ENCODE measurements at places on chromosomes 6 and 20.
A peak's percentile ranks its signal among the peaks of the same experiment; 100 is the strongest.

DNA sequence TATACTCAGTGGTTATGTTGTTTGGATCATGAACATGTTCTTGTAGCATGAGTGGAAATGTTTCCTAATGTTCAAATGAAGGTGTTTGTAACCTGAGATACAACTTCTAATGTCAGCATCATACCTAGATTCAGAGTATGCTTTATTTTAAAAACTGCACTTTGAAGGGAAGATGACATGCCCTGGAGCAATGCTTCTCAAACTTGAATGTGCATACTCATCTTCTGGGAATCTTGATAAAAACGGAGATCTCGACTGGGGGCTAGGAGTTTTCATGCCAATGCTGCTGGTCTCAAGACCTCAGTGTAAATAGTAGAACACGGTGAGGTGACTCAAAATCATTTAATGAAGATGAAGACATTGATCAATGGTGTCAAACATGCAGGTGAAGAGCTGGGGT lies 440.0 kb upstream of the NOX3 start:
- DNase-seq: no peak

GRCh38 chr20:7843613-7844012 lies 96.6 kb downstream of the HAO1 start:
- no peak for DNase-seq

DNA sequence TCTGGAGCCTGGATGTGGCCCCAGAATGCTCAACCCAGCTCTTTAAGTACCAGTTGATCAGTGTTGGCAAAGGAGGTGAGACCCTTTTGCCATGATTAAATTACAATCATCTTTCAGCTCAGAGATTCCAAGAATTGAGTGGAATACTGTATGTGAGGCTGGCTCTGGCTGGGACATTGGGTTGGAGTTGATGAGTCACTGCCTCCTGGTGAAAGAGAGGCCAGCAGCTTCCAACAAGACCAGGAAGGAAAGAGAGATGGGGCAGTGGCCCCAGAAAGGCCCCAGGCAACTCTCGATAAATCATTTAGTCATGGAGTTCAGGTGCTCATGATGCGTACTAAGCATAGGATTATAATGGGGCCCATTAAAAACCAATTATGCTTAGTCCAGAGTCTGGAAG lies 2.1 kb downstream of the TGM6 start:
- no peak for DNase-seq

GRCh38 chr20:62143081-62143956 lies at the start of the genes PSMA7 and SS18L1:
PSMA7 (minus strand) TSS chr20:62143394; CDS start chr20:62143303, 91 bp downstream.
SS18L1 (plus strand) TSS chr20:62143769; CDS start chr20:62143821, 52 bp downstream.
- DNase-seq: peak; percentile 66

DNA sequence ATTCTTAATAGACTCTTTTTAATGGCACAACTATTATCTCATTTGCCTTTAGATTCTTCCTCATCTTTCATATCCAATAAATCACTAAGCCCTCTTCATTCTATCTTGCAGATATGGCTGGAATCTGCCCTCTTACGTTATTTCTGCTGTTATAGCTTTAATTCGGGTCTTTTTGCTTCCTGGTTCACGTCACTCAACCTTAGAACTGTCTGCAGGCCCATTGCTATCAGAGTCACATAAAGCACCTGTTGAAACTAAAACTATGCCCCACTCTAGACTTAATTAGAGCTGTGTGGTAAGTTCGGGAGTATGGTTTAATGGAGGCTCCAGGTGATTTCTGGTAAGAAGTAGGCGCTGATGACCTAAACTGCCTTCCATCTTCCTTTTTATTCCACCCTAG lies 988 bp downstream of the QRSL1 start:
- no peak for DNase-seq

DNA sequence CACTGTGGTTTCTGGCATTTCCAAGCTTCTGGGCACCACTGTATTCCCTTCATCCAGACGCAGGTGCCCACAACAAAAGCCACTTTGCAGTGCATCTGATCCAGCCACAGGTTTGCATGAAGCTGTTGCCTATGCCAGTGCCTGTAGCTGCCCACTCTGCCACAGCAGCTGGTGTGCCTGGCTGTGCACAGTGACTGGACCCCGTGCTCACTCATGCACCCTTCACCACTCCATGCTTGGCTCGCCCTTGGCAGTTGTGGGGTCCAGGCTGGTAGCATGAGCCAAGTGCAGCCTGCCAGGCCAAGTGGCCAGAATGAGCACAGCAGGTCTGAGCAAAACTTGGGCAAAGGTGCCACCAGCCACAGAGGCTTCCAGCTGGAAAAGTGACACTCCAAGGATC lies 42.7 kb downstream of the SEL1L2 start:
- DNase-seq: no peak

DNA sequence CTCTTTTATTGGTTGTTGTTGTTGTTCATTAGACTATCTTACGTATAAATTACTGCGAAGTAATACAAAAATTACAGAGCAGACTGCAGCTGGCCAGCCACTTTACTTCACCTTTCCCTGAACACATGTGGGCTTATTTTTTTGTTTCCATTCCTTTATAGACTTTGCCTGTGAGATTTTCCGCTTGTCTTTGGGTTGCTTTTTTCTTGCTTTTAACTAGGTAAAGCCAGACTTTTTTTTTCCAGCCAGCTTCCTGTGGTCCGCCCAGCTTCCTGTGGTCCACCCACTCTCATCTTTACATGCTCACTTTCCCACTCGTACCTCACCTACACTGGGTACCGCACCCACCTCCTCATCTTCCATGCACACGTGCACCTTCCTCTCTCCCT lies 79.0 kb downstream of the IPCEF1 start:
- no peak for DNase-seq

DNA sequence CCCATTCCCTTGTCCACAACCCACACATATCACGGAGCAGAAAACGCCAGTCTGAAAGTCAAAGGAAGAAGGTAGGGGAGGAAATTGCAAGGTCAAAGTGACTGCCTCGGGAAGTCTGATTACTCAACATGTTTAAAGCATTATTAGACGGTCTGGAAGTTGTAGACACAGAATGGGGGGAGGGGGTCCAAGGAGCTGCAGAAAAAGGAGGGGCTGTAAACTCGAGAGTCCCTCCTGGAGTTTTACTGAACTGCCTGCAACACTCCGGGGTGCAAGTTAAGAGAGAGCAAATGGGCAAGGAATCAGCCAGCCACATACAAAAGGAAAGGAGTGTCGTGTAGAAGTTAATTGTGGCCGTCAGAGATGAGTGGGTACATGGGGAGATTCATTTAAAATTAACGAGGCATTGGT lies 417.7 kb upstream of the JARID2 start:
- DNase-seq: no peak

DNA sequence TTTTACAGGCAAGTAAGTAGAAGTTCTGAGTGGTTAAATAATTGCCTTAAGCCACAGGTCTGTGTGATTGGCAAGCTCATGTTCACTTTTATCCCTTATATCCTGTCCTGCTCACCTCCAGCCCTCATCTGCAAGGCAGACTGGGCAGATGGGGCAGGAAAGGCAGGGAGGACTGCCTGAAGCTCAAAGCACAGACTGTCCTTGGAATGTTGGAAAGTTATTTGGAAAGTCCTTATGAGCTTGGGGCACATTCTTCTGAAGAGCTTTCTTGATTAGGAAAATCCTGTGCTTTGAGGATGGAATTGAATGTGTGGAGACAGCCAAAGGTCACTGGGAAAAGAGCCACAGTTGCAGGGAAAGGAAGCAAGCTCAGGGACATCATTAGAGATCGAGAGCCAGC lies 48.9 kb upstream of the STK35 start:
- no peak for DNase-seq

DNA sequence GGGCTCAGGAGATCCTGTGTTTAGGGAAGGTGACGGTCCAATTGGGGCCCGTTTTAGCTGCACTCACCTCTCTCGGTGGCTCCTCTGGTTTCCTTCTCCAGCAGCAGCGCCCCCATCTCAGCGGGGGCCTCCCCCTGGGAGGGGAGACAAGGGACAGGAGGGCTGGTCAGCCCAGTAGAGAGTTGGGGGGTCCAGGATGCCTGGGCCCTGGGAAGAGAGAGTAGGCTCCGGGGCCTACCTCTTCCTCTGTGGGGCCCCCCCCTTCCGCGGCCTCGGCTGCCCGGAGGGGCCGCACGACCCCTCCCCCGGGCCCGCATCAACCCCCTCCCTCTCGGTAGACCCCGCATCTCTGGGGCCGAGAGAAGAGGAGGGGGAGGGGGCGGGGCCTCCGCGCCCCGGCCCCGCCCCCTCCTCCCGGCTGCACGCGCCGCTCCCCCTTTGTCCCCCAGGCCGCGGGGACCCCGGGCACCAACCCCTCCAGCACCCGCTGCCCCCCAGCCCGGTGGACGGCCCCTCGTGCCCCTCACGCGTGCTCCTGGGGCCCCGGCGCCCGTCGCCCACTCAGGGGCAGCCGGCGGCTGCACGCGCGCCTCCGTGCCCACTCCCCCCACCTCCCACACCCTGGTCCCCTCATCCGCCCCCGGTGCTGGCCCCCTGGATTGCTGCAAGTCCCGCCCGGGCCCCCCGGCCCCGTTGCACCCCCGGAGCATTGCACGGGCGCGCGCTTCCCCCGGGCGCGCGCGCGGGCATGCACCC lies 464 bp downstream of the EHMT2 start:
- no peak for DNase-seq

- no peak for DNase-seq
These were observed 18.8 kb downstream of the EFCAB8 start for GRCh38 chr20:32877507-32877906.

- no peak for DNase-seq
These were observed 31.9 kb upstream of the PSMF1 start for GRCh38 chr20:1086277-1087213.

DNA sequence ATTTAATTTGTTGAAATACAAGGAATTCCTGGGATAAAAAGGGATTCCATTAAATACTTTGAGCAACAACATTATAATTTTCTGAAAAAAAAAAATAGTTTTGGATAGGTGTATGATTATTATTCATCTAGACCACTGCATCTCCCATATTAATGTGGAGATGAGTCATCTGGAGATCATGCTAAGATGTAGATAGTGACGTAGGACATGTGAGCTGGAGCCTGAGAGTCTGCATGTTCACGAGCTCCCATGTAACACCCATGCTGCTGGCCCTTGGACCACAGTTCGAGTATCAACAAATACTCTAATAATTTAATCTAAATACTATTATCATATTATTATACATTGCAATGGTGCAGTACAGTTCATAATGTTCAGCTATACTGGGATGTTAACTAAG lies 91.6 kb downstream of the EPM2A start:
- DNase-seq: no peak

- DNase-seq: no peak
These were observed 576.8 kb downstream of the QKI start for GRCh38 chr6:163991321-163991720.

DNA sequence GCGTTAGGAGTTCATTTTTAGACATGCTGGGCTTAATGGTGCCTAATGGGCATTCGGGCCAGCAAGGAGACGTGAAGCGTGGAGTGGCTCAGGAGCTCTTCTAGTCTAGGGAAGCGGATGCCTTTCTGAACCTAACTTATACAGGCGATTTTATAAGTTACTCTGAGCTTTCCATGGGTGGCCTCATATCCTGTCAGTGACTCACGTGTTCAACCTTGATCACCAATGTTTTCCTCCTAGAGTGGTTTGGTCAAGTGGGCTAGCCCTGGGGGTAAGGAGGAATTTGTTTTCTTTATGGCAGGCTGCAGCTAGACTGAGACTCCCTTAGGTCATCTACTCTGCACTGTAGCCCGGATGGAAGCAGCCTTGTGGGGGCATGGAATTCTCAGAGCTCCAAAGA lies 52.1 kb downstream of the PLAGL1 start:
- DNase-seq: no peak

- no peak for DNase-seq
These were observed 301.1 kb downstream of the EYA4 start for GRCh38 chr6:133542056-133542821.

DNA sequence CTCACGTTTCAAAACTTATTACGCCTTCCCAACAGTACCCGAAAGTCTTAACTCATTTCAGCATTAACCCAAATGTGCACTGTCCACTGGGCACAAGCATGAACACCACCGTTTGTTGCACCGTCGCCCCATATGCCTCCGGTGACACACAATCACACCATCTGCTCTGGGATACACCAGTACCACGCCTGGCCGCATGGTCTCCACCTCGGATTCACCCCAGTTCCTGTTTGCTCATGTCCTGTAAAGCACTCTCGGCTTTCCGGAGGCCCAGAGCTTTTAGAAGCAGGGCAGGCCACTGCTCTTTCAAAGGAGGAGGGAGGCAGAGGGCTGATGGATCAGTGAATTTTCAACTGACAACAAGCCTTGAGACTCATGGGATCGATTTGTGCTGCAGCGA lies 1570.0 kb upstream of the DEFB115 start:
- no peak for DNase-seq

GRCh38 chr20:36745234-36745926 lies 510 bp downstream of the NDRG3 start:
- DNase-seq: no peak

DNA sequence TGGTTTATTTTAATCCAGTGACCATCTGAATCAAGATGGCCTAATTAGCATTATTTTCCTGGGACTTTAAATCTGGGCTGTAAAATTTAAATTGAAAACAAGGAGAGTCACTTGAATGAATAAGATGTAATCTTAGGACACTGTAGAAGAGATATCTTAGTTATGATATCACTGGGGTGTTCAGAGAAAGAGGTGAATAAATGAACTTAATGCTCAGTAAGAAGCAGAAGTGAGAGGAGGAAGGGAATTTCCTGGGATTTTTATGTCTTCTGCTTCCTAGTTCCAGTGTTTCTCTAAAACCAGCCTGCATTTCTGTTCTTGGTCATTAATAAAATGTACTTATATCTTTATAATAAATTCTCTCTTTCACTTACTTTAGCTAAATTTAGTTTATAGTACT lies 136.8 kb upstream of the PTPRK start:
- DNase-seq: no peak

DNA sequence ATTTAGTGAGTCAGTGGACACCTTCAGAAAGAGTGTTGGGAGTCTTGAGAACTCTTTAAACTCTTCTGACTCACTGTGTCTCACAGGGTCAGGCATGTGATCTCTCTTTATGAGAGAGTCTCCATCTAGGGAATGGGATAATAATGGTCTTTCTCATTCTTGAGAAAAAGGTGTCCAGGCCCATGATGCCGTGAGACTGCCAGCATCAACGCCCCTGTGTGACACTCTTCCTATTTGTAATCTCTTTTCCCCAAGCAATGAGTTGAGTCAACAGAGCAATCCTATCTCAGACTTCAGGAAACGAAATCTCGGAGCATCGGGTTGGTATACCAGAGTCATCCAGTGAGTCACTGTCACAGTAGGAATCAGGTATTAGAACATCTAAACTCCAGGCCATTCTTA lies 82.3 kb upstream of the BMP2 start:
- DNase-seq: no peak

DNA sequence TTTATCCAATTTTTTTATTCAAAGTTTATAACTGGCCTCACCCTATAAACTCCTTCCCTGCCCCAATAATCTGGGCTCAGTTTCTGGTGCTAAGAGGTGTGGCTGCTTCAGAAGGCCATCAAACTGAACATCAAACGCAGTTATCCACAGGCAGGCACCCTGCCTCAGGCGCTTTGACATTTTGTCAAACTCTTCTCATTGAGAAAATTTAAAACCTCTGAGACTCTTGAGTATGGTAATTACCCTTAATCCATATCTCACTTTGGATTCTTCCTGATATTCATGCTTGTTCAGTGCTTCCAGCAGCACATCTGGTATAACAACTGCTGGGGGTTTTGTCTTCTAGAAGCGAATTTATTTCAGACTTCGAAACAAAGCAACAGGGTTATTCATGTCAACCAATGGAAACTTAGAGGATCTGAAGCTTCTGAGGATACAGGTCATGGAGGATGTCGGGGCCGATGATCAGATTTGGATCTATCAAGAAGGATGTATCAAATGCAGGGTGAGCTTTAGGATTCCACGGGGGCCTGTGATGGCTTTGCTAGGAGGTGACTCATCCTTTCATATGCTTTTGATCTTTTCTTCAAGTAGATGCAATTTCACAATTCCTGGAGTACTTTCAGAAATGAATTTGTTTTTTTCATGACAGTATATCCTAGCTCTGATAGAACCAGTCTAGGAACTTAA lies 68.2 kb downstream of the RTN4IP1 start:
- no peak for DNase-seq

Measured in stimulated activated CD8-positive, alpha-beta memory T cell treated with anti-CD3 and anti-CD28 coated beads, Interleukin-4, amount 100 ng/mL, for 1 hour (primary cell).